Amniotic stem cell (primary cell): ENCODE measurements at places on chromosomes 2 and 18.

- DNase-seq = no peak
Observed at GRCh38 chr2:62453955-62454354, 52.0 kb downstream of the TMEM17 start.

DNA sequence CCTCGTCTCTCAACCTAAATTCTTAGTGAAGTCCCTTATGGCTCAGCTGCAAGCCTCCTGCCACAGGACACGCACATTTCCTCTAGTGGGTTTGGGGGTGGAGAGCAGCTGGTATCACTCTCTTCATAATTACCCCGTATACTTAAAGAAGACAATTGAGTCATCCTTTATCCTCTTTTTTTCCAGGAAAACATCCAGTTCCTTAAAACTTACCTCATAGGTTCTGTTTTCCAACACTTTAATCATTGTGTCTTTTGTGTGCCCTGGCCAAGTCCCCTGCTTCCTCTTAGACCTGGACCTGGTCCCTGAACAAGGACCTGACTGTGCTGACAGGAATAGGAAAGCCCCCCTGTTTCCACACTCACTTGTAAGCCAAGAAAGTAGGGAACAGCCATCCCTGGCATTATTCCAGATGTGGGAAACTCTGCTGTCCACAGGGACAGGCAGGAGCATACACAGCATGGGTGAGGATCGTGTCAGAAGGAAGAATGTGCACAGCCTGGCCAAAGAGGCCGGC, 42.3 kb upstream of the MYO1B start:
- DNase-seq = no peak

GRCh38 chr2:76080154-76080553, 369.4 kb upstream of the GCFC2 start:
- DNase-seq = no peak

- no peak for DNase-seq
Observed at GRCh38 chr2:164569378-164569777, 51.9 kb downstream of the GRB14 start.

DNA sequence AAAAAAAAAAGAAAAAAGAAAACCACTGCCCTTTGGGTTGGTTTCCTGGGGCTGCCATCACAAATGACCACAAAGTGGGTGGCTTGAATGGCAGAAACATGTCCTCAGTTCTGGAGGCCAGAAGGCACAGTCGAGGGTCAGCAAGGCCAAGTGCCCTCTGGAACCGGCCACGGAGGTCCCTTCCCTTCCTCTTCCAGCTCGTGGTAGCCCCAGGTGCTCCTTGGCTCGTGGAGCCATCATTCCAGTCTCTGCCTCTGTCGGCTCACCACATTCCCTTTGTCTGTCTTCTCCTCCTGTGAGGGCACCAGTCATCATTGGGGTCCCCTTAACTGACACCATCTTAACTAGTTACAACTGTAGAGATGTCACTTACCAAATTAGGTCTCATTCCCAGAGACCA, 8.5 kb upstream of the NFATC1 start:
- no peak for DNase-seq

- DNase-seq = no peak
Observed at GRCh38 chr2:27441958-27442919, at the start of gene KRTCAP3. TSS of gene KRTCAP3 (plus strand) at chr2:27442381. CDS start at chr2:27442413, 32 bp downstream.

DNA sequence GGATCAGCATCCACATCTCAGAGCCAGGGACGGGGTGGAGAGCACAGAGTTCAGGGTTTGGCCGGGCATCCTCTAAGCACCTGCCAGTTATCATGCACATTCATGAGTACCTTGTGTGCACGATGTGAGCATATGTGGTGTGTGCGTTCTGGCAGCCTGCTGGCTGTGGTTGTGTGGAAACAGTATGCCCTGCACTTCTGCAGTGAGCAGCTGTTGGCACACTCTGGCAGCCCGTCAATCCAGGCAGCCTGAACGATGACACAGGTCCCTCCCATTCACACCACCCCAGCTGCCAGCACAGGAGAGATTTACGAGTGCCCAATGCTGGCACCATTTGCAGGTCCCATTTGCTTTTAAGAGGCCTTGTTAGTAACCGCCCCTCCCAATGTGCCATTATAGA, 74.2 kb downstream of the CD8B2 start:
- no peak for DNase-seq

- DNase-seq = no peak
Observed at GRCh38 chr18:77619525-77619924, 369.9 kb downstream of the GALR1 start.

DNA sequence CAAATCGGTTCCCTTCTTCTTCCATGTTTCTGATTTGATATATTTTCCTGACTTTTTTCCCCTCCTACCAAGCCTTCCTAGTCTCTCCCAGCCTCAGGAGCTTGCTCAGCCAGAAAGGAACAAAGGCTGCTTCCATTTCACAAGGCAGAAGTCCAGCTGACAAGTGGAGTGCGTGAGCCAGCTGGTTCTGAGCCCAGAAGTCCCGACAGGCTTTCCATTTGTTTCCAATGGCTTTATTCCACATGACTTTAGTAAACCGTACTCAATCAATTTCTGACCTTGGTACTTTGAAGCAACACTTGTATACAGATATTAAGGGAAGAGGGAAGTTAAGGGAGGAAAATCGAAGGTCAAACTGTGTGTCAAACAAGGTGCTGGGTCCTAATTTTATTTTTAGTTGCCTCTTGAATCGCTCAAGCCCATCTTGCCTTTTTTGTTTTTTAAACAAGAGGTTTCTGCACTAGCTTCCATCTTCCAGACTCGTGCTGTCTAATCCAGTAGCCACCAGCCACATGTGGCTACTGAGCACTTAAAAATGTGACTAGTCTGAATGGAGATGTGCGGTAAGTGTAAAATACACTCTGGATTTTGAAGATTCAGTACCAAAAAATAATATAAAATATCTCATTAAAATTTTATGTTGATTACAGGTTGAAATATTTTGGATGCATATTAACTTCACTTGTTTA, 36.2 kb downstream of the WIPF1 start:
- DNase-seq = no peak

- peak; percentile 35 for DNase-seq
Observed at GRCh38 chr2:216478151-216478550, 20.5 kb upstream of the RPL37A start.

DNA sequence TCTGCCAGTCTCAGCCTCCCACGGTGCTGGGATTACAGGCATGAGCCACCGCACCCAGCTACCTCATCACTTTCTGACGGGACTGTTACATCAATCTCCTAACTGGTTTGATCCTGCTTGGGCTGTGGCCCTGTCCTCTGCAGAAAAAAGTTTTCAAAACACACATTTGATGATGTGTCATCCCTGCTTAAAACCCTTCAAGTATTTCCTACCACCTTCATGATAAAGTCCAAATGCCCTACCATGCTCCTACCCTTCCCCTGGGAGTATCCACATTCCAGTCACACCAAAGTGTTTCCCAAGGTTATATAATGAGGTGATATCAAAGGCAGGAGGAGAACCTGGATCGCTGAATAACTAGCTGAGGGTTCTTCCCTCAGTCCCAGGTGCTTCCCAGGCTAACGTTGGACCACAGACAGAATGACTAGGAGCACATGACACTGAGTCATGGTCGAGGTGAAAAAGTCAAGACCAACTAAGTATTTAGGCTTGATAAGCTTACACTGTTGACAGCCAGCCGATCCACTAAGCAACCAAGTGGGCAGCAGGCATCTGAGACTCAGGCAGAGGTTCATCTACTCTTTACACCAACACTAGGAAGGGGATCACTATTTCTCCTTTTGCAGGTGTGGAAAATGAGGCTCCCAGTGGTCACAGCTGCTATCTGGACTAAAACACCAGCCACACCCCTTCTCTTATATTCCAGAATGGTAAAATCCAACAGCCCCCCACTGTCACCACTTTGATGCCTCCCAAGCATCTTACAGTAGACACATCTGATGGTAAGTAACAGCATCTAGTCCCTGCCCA, 31.8 kb downstream of the CYRIA start:
- DNase-seq = no peak

- DNase-seq = no peak
Observed at GRCh38 chr2:168601741-168602140, 145.7 kb downstream of the CERS6 start.

DNA sequence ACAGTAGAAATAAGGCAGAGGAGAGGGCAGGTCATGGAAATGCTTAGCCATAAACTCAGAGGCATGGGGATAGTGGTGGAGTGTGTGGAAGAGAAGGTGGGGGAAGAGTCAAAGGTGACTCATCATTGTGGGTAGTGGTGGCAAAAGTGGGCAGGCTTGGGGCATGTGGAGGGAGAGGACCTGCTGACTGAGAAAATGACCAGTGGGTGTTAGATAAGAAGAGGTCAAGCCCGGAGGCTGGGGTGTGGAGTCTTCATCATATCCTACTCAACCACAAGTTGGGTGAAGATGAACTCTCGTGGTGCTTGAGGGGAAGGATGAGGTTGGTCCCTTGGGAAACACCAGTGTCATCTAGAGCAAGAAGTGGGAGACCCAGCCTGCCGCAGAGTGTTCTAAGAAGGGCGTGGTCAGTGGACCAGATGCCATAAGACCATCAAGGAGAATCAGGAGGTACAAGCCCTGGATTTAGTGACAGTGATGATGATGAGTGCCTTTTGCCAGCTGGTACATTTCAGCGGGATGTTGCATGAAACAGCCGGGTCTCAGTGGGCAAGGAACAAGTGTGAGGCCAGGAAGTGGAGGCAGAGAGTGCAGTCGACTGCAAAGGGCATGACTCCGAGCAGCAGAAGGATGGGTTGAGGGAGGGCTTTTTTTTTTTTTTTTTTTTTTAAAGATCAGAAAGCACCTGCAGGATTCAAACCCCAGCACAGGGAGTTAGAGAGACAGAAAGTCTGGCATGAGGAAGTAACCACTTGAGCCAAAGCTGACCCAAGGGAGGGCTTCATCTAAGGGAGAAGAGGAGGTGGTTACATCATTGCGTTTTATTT, 122.6 kb upstream of the SPRED2 start:
- DNase-seq = no peak

GRCh38 chr2:187504312-187504921, 49.8 kb downstream of the TFPI start:
- no peak for DNase-seq

DNA sequence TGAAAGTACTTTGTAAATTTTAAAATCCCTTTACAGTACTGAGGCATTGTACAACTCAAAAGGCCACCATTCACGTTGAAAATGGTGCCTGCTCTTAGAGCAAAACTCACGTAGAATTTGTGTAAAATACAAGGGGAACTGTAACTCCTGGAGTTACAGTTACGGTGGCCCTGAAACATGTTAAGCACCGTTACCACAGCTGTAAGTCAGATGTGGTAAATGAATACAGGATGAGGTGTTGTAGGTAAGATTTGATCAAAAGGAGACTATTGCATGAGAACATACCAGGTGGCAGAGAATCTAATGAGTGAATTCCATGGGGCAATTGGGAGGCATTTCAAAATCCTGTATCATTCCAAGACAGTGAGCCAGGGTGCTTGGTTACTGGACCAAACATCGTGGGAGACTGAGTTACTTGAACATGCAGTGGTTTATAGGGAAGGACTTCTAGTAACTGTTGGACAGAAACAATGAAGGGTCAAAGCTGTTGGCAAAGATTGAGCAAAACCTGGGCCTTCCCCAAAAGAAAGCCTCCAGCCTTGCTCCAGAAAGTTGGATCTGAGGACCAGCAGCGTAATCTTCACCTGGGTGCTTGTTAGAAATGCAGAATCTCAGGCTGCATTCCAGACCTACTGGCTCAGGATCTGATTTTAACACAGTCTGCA, 535.8 kb upstream of the POU3F3 start:
- DNase-seq = no peak

DNA sequence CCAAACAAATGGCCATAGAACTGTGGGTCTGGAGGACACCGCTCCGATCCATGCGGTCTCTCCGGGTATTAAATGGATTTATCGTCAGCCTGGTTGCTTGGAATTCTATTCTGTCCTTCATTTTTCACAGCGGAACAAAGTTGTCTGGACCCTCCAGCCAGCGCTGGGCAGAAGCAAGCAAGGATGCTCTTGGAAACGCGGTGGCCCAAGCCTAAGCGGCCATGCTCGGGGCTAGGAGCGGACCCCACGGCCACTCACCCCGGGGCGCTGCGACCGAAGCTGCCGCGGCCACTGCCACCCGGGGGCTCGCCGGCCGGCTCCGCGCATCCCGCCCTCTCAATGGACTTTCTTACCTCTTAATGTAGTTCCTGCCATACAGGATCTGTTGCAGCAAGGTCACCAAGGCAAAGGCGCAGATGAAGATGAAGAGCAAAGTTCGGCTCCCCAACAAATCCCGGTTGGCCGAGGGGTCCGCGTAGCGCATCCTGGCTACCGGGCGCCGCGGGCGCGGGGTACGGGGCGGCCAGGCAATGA, 761 bp downstream of the ST8SIA5 start:
- DNase-seq = no peak

GRCh38 chr2:140589696-140590095, 1541.1 kb downstream of the LRP1B start:
- no peak for DNase-seq

DNA sequence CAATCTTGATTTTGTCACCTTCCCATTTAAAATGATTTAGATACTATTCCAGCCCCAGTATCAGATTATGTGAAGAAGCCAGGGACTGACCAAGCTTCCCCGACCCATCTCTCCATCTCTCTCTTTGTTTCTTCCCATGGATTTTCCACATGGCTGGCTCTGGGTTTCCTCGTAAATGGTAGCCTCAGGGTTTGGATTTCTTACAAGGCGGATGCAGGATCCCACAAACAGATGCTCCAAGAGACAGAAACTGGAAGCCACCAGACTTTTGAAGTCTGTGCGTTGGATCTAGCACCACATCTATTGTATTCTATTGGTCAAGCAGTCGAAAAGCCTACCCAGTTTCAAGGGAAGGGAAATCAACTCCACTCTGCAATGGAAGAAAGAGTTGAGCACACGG, 46.0 kb upstream of the SPHKAP start:
- DNase-seq = no peak

GRCh38 chr2:149006883-149007543, 31.5 kb upstream of the LYPD6B start:
- no peak for DNase-seq

DNA sequence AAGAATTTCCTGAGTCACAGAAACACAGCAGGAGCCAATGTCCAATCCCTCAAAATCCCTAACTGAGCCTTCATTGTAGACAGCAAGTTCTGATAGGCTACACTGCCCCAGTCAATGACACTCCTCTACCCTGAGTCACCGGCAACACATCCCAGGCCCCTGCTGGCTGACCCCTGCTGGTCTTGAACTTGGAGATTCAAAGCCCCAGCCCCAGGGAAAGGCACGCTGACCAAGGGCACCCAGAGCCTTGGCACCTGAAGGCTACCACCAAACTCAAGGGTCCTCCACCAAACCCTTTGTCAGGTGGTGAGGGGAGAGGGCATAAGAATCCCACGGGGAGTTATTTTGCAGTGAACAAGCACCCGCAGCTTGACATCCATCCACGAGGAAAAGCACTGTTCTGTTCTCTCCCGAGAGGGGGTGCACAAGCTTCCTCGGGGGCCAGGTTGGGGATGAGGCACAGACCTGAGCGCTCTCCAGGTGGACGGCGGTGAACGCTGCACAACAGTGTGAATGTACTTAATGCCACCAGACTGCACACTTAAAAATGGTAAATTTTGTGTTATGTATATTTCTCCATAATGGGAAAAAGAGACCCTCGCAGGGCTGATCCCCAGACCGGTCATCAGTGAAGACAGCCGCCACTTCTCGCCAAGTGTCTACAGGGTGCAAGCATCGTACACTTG, 46.9 kb downstream of the TFCP2L1 start:
- no peak for DNase-seq
